ENCODE measurements at places on chromosomes 1 and 21.

DNA sequence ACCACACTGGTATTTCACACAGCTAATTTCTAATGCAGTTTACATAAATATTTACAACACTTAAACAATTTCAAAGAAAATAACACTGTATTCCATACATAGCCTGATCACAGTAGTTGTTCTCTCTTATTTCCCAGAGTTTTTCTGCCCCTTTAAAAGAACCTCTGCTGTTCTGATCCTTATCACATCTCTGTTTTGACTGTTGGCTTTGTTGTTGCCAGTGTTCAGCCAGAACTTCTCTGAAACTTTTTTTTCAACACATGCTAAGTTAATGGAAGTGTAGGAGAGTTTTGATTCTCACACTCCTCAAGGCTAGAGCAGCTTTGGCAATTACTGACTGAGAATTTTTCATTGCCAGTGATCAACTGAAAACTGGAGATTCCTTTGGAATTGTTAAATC lies 11.1 kb downstream of the SELE start:
- DNase-seq, result no peak

- no peak for DNase-seq
Observed at GRCh38 chr1:172845371-172845770, 186.5 kb downstream of the FASLG start.

- peak; percentile 88 for DNase-seq
Observed at GRCh38 chr1:31422505-31423319, 9.7 kb downstream of the SERINC2 start.

DNA sequence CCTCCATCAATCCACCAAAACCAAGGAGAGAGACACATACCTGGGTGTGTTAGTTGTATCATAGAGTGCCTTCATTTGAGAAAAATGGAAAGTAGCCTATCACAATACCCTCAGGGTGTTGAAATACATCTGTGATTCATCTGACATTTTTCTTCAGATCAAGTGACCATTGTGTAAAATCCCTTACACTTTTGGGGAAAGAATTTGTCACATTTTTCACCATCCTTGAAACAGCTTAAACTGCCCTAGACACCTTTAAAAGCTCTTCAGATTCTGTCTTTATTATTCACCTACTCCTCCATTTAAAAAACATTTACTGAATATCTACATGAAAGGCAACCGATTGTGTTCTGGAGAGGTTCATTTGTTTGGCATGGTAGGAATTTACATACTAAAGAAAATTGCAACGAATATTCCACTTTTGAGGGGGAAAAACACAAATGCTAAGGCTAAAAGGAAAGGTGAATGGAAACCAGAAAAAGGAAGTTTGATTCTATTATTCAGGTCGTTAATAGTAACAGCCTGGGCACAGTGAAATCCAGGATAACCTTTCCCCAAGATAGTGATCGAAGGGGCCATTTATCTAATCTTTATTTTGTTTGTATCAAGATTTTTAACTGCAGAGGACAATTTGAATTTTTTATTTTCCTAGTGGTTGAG lies 70.4 kb upstream of the SAMSN1 start:
- DNase-seq, result no peak

DNA sequence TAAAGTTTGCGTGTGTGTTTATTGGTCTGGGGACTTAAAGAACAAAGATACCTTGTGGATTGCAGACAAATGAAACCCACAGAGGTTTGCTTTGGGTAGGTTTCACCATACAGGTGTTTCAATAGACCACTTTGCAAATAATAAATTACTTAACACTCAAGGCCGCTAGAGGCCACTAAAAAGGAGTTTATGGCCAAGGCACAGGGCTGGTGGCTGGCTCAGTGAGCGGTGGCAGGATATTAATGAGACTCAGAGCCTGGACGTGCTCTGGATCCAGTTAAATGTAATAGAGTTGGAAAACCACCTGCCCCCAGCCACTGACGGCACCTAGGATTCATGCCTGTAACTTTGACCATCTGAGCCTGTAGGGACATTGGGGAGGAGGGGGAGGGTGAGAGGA lies 44.5 kb downstream of the LRRC38 start:
- no peak for DNase-seq

- no peak for DNase-seq
Observed at GRCh38 chr1:29324202-29324601, 87.9 kb downstream of the PTPRU start.

- DNase-seq, result no peak
Observed at GRCh38 chr21:33258475-33258874, 7.7 kb upstream of the IL10RB start.

DNA sequence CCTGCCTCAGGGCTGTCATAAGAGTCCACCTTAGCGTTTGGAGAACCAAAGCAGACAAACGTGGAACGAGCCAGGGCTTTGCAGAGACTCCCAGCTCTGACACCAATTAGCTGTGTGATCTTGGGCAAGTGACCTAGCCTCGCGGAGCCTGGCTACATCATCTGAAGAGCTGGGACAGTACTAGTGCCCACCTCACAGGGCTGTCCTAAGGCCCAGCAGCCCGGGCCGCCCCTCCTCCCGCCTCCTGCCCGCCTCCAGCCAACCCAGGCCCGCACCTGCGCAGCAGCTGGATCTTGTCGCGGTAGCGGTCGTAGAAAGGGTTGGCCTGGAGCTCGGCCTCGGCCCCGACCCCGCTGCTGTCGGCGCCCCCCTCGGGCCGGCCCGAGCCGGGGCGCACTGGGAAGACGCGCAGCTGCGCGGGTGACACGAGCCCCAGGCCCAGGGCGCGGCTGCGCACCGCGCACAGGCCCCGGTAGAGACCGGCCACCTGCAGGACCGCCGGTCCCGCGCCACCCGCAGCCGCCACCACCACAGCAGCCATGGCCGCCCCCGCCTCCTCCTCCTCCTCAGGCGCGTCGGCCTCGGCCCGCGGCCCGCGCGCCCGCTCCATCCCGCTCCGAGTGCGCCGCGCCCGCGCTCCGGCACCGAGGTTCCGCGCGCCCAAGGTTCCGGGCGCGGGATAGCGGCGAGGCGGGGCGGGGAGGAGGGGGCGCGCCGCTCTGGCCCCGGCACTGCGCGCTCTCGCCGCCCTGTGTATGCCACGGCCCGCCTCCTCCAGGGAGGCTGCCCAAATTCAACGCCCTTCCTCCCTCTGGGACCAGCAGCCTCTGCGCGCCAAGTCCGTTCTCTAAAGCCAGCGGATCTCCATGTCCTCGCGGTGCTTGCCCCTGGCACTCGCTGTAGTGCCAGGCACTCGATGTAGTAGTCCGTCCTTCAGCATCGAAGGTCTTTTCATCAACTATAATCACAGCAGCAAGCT lies at the start of gene ATPAF1:
TSS of gene ATPAF1 (minus strand) at position 583 of the 979 bp plus-strand sequence. CDS start at position 541, 42 bp downstream.
- DNase-seq, result peak; percentile 93

DNA sequence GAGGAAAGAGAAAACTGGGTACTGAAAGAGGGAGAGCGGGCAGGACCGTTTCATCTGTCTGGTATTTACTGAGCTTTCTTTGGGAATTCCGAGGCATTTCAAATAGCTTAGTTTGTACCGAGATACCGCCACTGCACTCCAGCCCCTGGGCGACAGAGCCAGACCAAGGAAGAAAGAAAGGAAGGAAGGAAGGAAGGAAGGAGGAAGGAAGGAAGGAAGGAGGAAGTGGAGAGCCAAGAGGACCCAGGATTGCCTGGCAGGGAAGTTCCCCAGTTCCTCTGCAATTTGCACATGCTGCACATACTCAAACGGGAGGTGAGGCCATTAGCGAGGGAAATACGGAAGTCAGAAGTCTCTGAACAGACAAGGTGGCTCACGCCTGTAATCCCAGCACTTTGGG lies 961 bp upstream of the FUCA1 start:
- DNase-seq, result no peak

DNA sequence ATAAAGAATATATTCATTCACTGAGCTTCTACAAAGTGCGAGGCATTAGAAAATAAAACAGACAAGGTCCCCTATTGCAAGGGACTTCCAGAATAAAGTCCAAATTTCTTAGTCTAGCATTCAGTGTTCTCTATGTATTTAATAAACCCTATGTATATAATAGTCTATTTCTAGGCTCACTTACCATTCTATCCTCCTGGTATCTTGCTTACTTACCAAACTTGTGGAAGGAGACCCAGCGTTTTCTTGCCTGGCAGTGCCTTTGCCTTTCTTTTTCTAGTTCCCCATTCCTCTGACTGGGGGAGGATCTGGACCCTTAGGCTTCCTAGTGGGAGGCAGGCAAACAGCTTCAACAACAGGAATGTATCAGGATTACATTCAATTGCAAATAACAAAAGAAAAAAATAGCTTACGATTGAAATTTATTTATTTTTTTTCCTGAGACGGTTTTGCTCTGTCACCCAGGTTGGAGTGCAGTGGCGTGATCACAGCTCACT lies 690 bp upstream of the RNF19B start:
- no peak for DNase-seq

DNA sequence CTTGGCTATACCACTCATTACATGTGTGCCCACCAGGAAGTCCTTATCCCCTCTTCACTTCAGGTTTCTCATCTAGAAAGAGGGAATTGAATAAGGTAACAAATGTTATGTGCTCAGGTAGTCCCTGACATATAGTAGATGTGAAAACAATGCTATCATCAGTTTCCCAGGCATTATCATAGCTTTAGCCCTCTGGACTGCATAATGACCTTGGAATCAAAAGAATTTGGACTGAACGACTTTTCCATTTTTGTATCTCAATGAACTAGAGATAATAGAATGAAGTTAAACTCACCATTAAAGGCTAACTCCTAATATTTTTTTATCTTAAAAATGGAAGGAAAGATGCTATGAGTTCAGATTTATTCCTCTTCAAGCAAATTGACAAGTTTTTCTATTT lies 304.1 kb upstream of the USP24 start:
- no peak for DNase-seq

- DNase-seq, result no peak
Observed at GRCh38 chr21:31289702-31290101, 54.4 kb downstream of the TIAM1 start.

- DNase-seq, result no peak
Observed at GRCh38 chr1:13967707-13968106, 267.7 kb downstream of the PRDM2 start.

DNA sequence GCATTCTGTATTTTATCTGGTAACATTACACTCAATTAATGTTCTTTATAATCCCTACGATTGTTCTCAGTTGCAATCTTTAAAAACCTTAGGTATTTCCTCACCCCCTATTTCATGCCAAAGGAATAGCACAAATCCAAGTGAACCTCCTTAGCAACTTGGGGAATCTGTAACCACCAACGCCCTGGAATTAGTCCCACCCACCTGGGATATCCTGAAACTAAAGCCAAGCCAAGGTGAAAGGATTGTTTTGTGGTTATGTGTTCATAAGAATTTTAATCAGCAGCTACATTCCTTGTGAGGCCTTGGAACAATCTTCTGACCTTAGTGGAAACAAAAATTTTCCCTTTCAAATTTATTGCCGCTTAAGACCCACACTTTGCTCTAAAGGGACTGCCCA lies 908.7 kb downstream of the TTLL7 start:
- no peak for DNase-seq

DNA sequence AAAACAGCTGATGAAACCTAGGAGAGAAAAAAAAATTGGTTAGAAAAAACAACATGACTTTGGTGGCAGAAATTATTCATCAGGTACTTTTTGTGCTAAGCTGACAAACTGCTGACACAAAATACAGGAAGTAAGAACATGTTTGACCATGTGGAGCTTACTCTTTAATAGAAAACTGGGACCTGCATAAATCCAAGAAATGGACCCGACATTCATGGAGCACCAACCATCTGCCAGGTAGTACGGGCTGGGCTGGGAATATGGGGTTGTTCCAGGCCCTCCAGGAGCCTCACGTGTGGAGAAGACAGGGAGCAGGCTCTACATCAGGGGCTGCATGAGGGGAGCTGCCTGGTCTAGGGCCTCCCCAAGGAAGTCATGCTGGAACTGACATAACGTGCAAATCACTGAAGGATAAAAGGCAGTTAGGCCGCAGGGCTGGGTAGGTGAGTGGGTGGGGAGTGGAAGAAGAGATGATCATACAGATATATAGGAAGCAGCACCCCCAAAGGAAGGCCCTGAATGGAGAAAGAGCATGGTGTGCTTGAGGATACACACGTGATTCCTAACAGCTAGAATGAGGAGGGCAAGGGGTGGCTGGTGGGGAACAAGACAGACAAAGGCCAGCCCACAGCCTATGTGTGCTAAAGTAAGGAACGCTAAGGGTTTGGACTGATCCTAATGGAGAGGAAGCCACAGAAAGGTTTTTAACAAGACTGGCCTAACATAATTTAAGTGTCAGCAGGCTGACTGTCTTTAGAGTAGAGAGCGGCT lies 26.1 kb downstream of the CD58 start:
- DNase-seq, result no peak

DNA sequence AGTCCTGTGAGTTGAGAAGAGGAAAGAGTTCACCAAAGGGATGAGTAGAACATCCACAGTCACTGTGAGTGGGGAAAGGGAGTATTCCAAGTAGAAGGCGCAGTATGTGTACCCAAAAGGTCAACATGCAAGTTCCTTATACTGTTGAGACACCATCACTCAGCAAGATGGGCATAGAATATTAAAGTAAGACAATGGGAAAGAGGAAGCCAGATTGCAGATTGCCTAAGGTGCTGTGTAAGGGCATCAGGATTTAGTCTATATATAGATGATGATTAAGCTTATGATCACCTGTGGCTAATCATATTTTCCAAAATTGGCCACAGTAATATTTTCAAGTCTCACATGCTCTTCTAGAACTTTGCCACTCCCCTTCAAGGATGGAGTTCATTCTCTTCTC lies 120.1 kb upstream of the CAMK1G start:
- no peak for DNase-seq

- DNase-seq, result no peak
Observed at GRCh38 chr1:43879414-43879813, 54.2 kb upstream of the ARTN start.

DNA sequence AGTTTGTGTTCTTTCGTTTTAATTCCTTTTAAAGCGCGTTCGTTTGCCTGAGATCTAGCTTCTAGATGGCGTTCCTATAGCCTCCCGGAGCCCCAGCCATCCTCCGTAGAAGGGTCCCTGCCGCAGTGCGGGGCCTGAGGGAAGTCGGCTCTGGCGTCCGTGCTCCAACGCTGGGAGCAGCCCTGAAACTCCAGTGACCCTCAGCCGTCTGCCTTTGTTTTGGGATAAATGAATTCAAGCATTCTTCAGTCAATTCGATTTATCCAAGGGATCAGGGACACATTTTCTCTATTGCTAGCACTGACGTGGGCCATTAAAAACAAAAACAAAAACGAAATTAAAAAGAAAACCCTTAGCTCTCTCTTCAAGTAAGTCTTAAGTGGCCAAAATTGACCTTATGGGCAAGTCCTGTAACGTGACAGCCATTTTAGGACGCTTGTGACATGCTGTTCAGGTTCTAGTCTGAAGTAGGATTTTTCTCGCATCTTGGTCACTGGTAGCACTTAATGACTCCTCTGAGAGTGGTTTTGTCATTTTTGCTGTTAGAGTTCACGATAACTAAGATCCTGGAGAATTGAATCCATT lies 742 bp upstream of the HSPA13 start:
- no peak for DNase-seq
